Activated naive CD8-positive, alpha-beta T cell treated with anti-CD3 and anti-CD28 coated beads for 36 hours (primary cell): ENCODE measurements at places on chromosomes 16 and 17.

GRCh38 chr16:73124097-73124652 lies 76.2 kb upstream of the ZFHX3 start:
- DNase-seq = no peak

DNA sequence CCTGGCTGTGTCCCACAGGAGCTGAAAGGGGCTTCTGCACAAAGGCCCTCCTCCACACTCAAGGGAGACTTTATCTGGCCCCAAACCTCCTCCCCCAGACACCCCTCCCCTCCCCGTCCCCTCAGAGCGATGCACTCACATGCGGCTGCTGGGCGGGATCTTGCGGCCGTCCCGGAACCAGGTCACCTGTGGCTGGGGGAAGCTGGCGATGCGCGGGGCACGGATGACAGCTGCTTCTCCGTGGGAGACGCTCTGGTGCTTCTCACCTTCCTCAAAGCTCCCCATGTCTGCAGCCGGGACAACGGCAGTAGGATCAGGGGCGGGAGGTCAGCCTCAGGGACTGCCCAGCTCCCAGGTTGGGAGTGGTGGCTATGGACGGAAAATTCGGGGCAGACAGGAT lies 144.0 kb upstream of the CDC42EP4 start:
- no peak for DNase-seq

DNA sequence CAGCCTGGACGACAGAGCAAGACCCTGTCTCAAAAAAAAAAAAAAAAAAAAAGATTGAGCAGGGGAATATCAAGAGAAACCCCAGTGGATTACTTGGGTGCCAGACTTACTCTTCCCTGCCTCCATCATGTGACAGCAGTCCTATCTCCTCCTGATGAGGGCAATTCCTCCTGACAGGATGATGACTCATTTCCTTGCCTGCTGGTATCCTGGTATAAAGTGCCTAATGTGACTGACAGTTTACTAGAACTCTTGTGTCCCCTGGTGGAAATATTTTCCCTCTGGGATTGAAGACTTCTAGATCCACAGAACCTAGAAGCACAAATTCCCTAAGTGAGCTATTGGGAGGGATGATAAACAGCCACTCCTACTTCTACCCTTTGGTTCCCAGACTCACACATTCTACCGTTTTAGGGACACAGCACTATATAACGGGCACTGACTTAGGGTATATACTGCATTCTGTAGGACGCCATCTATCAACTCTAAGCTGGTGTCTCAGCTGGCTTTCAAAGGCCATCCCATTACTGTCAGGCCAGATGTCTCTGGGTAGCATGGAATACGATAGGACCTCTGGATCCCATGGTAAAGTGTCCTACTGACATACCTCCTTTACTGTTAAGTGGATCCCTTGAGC lies 114.6 kb upstream of the MED13 start:
- DNase-seq = no peak

DNA sequence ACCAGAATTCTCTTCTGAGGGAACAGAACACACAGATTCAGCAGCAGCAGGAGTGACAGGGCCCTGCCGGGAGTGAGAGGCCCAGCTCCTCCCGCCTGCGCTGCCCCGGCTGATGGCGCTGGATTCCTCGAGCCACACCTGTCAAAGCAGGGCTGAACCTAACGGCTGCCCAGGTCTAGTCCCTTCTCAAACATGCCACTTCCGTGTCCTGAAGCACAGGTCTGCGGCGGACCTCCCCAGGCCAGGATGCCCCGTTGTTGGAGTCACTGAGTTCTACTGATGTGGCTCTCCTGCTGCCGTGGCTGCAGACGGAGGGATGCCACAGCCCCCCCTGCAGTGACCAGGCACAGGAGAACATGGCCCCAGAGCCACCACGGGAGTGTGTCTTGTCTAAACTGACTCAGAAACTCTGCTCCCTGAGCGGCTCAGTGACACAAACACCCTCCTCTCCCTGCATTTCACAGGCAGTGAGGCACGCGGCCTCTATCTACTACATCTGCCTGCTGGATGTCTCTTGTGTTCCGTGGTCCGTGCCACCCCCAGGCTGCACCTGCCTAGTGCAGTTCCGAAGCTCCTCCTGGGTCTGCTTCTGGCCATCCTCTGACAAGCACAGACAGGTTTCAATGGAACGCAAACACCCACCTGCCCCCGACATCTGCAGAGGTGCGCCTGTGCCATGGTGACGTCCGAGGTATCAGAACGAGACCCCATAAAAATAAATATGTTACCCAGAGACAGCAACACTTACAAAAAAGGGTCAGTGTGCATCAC lies 44.7 kb upstream of the DNAH17 start:
- DNase-seq = no peak

- no peak for DNase-seq
These were observed 237.1 kb upstream of the DYNLRB2 start for GRCh38 chr16:80303691-80304090.

- no peak for DNase-seq
These were observed 4.0 kb upstream of the DHRS13 start for GRCh38 chr17:28906706-28907438.

DNA sequence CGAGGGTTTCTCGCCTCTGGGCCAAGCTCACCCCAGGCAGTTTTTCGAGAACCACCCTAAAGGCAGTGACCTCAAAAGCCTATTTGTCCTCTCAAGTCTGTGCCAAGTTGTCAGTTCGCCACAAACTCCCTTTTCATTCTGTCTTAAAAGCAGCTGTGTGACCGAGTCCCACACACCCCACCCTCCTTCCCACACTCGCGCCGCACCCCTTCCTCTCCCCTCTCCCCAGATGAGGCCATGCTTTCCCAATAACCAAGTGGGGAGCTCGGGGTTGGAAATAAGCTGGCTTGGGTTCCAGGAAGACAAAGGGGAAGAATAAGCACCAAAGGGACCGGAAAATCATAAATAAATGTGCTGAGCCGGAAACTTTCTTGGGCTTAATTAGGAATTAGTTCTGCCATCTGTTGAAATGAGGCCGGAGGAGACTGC lies 36.7 kb downstream of the GRIN2C start:
- no peak for DNase-seq

DNA sequence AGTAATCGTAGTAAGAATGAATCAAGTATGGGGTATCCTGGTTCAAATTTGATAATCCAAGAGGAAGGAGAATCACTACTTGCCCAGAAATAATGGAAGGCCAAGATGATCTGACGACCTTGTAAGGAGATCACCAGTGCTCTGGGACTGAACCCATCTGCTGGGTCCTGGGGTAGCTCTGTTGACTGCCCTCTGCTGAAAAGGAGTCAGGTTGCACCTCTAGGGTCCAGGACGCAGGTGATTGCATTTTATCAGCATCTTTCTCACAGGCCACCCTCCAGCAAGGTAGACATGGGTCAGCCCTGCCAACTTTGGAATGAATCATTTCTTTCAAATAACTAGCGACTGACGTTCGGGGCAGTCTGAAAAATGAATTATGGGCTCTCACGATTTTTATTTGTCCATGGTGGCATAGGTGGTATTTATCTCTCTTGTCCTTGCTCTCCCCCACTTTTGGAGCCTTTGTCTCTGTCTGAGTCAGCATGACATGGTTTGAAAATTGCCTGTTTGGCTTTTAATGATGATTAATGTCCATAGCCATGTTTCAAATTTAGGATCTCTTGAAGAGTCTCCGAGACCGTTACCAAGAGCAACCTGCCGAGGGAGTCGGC lies 163.7 kb downstream of the MSI2 start:
- DNase-seq = no peak

DNA sequence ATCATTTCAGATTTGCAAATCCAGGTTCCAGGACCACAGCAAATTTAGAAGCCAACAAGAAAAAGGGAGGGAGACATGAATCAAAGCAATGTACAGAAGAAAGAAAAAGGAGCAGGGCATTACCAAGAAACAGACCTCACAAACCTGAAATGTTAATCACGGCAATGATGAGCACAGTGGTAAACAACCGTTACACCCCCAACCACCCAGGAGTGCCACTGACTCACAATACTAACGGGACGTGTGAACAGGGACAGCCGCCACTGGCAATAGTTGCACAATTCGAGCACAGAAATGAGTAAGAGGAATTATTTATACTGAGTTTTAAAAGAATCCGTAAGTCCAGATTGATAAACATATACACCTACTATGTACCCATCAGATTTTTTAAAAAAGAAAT lies 13.8 kb downstream of the USP22 start:
- peak; percentile 34 for DNase-seq

DNA sequence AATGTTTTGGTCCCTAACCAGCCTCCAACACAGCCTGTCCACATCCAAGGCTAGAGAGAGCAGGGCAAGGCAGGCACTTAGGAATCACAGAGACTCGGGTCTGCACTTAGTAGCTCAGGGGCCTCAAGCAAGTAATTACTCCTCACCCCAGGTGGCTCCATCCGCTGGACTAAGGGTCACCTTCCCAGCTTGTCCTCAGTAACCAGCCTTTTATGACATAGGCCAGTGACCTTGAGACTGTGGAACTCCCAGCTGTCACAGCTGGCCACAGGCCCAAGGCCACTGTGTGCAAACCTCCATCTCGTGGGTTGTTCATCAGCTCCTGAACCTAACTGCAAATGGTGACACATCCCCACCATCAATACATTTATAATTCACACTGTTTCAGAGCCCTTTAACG lies 68.6 kb downstream of the CDYL2 start:
- no peak for DNase-seq

- DNase-seq = no peak
These were observed 203.1 kb downstream of the MSI2 start for GRCh38 chr17:57459286-57459915.

- DNase-seq = no peak
These were observed 14.7 kb downstream of the LPO start for GRCh38 chr17:58253082-58253481.

GRCh38 chr17:306536-307294 lies 45.9 kb downstream of the RPH3AL start:
- no peak for DNase-seq

GRCh38 chr17:81341516-81342268 lies 46.6 kb upstream of the SLC38A10 start:
- DNase-seq = no peak

DNA sequence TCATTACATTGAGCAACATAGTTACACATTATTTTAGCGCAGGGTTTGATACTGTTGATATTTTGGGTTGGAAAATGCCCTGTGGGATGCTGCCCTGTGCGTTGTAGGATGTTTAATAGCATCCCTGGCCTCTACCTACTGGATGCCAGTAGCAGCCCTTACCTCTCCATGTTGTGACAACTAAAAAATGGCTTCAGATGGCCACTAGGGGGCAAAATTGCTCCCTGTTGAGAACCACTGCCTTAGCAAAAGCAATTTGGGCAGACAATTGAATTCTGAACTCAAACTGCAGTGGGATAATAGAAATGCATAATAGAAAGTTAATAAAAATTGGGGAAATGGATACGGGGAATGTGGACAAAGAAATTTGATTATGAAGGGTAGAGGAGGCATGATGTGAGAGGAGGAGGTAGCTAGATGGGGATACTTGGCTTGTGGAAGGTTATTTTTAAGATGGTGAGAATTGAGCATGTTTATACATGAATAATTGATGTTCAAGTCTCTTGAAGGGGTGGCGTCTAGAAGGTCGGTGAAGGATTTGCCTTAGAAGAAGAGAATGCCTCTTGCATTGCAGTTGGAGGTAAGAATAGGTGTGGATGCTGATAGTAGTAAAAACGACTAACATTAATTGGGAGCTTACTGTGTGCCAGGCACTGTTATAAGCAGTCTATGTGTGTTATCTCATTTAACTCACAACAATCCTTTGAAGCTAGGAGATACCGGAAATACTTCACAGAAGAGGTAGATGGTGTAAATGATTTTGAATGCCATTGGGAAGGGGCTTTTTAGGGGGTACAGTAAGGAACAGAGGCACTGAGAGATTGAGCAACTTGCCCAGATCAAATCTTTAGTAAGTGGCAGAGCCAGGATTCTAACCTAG lies 19.0 kb downstream of the HEATR9 start:
- peak; percentile 47 for DNase-seq

DNA sequence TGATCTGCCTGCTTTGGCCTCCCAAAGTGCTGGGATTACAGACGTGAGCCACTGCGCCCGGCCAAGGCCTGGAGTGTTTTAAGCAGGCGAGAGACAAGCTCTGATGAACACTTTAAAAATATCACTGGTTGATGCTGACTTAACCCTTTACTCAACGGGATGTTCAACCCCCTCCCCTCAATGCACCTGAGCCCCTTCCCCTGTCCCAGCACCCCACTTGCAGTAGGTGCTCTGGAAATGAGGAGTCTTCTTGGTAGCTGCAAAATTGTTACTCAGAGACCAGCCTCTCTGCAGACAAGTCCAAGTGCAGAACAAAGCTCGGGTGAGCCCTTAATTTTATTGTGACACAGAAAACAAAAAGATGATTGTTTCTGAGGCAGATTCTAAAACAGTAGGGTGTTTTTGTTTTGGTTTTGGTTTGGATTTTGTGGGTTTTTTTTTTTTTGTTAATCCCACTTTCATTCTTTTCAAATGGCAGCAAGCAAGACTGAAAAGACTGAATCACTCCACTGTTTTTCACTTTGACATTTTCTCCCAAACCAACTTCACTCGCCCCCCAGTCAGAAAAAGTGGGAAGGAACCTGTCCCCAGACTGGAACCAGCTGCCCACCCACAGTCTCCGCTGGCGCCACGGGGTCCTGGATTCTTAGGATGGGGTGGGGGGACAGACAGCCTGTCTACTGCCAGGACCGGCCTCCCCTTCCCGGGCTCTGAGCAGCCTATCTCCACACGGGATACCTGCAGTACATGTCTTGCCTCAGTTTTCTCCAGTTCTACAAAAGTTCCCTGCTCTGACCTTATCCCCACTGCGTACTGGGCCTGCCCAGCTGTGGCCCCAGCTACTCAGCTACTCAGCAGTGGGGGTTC lies 5.2 kb upstream of the PLLP start:
- DNase-seq = no peak

- DNase-seq = no peak
These were observed 4.4 kb upstream of the LHX1 start for GRCh38 chr17:36932694-36933511.

DNA sequence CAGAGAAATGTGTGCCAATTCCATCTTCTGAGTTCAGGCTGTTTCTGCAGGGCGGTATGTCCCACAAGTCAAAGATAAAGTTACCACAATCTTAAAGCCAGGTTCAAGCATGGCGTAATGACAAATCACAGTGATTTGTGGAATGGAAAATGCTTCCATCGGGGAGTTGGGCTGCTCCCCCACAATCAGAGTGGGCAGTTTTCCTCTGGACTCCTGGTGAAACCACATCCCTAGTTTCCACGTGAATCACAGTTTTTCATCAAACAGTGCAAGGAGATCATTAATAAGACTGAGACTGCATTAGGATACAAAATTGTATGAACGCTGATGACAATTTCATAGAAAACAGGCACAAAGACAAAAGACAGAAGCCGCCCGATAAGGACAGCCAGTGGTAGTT lies 3.6 kb downstream of the LITAF start:
- no peak for DNase-seq

- DNase-seq = no peak
These were observed 65.8 kb downstream of the SALL1 start for GRCh38 chr16:51085271-51085670.
